Kidney (tissue), 22 donors: ENCODE measurements at places on chromosomes 2 and 18. TPM values are rescaled to one million over a fixed set of nuclear protein-coding genes. Genes with fewer than 3 reads are reported as not detected.

CDK5R2 gene
- not detected for total RNA-seq

OR6B2 gene
- total RNA-seq: not detected

CBLN2 gene
- total RNA-seq: 0.88 TPM

DNA sequence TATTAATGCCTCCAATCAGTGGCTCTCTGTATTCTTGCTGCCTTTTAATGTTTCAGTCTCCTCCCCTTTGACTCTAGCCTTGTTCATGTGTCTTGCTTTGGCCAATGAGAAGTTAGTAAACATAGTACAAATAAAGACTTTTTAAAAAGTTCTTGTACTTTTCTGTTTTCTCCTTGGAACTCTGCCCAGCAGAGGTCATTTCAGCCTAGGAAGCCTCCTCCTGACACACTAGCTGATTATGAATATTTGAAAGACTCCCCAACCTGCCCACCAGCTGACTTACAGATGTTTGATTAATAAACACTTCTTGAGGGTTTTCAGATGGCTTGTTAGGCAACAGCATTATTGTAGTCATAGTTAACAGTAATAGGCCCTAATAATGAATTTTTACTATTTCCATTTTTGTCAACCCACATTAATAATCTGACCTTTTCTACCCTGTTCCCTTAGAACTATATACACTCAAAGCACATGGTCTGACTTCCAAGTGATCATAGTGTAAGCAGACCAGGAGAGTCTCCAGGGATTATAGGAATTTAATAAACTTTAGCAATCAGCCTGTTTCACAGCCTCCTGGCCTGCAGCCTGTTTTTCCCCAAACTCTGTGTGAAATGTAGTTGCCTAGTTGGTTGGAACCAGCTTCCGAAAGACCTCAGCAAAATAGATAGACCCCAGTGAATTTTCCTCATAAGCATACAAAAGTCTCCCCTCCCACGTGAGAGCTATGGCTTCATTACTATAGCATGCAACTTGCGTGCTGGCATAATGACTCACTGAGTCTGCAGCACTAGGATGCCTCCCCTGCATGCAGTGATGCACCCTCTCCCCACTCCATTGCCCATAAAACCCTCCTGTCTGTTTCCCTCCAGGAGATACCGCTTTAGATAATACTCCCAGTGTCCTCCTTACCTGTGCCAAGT is 670.7 kb upstream of the ZNF804A start:
- no peak for DNase-seq
- H3K27ac ChIP-seq: no peak overlapping the region
- no peaks in the 10 kb centered on the region for H3K4me1 ChIP-seq
- H3K36me3 ChIP-seq: no peaks in the 10 kb centered on the region
- no peaks in the 10 kb centered on the region for H3K27me3 ChIP-seq

DNA sequence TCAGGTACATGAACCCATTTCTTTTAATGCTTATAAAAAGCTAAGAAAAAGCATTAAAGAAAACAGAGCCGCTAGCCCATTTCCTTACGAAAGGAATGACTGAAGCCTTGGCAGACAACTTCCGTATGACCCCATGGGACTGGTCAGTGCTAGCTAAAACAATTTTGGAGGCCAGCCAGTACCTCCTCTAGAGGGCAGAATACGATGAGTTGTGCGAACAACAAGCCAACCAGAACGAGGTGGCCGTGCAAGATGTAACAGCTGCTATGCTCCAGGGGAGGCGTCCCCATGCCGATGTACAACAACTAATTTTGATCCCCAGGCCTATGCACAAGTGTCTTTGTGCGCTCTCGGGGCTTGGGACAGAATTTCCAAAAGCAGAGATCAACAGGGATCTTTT is 16.7 kb downstream of the MAP3K2 start:
- no peak overlapping the region for H3K27ac ChIP-seq
- no peaks in the 10 kb centered on the region for H3K4me1 ChIP-seq
- no peaks in the 10 kb centered on the region for H3K27me3 ChIP-seq
- DNase-seq: no peak
- H3K36me3 ChIP-seq: no peaks in the 10 kb centered on the region

- no peaks in the 10 kb centered on the region for H3K36me3 ChIP-seq
- peaks cover 1% of the 10 kb centered on the region for H3K4me1 ChIP-seq
- no peak for DNase-seq
Measured at GRCh38 chr2:239370403-239370802, 30.4 kb downstream of the HDAC4 start.
